Fibroblast of lung (primary cell): ENCODE measurements at places on chromosomes 4 and X. TPM values are rescaled to one million over a fixed set of nuclear protein-coding genes. Genes with fewer than 3 reads are reported as not detected.

The KCTD8 gene
- total RNA-seq: under 0.01 TPM in 1 of 2 replicates, not detected in the other

The ETDA gene
- not detected in 2 replicates for total RNA-seq

The CYSLTR1 gene
- 0.26 and 0.50 TPM in 2 replicates for total RNA-seq

The DOCK11 gene
- total RNA-seq: 30.8 and 40.1 TPM in 2 replicates

The REST gene
- 25.2 and 33.0 TPM in 2 replicates for total RNA-seq

The NLRP2B gene
- under 0.01 TPM in 1 of 2 replicates, not detected in the other for total RNA-seq

The MOB1B gene
- total RNA-seq: 11.3 and 17.5 TPM in 2 replicates

The EBP gene
- 30.8 and 93.5 TPM in 2 replicates for total RNA-seq

The SPACA5 gene
- not detected in 2 replicates for total RNA-seq

DNA sequence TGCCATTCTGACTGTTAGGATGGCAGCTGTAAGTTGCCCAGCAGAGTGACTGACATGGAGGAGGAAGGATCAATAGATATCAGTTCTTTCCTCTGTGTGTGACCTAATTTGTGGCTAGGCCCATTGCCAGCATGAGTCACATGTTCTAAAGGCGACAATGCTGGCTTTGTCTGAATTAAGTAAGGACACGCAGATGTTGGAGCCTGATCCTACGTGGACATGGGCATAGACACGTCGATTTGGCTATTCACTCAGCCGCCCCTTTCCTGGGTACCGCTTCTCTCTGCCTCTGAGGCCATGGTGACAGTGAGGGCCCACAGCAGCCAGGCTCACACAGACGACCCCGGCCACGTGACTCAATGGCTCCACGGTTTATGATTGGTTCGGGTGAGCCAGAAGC, 16.3 kb downstream of the PROM1 start:
- DNase-seq: no peak

GRCh38 chr4:114875630-114876029, 237.8 kb downstream of the NDST4 start:
- peak; percentile 37 for DNase-seq

DNA sequence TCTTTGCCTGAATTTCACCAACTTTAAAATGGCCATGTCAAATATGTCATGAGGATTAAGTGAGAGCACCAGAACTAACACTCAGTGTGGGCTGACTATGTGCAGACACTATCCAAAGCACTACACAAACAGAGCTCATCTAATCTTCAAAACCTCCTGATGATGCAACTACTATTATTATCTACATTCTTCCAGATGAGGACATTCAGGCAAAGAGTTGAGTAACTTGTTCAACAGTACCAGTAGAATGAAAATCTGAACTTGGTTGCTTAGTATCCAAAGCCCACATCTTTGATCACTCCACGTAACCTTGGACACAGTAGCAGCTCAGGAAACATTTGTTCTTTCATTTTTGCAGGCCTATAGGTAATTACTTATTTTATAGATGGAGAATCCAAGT, 90.1 kb downstream of the ATP8A1 start:
- DNase-seq: no peak

DNA sequence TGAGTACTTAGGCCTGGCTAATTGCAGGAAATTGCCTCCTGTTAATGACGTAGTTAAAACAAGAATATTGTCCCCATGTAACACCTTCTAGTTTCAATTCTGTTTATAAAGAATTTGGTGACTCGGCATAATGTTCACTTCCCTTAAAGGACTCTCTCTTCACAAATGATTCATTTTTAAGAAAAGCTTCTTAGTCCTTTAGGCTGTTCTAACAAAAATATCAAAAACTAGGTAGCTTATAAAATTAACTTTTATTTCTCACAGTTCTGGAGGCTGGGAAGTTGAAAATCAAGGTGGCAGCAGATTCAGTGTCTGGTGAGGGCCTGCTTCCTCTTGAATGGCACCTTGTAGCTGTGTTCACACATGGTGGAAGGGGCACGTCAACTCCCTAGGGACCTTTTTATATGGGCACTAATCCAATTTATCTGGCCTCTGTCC, 23.8 kb downstream of the COL25A1 start:
- DNase-seq: no peak

- peak; percentile 75 for DNase-seq
Measured at GRCh38 chrX:108122748-108123147, 31.2 kb downstream of the ATG4A start.

GRCh38 chrX:19689170-19689779, 174.0 kb upstream of the MAP3K15 start:
- DNase-seq: no peak

DNA sequence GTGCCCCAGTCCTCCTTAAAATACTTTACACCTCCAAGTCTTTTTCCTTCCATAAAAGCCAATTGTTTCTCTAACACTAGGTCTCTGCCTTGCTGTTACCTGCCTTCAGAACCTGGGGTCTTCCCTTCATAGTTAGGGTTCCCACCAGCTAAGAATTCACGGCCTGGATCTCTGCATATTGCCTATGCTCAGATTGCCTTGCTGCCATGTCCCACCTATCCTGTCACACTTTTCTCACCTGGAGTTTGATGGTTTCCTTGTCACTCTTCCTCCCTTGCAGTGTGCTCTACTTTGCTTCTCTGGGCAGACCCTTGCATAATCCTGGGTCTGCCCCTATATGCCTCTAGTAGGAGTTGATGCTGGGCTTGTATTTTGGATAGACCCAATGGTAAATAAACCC, 36.6 kb upstream of the TMPRSS11E start:
- no peak for DNase-seq

DNA sequence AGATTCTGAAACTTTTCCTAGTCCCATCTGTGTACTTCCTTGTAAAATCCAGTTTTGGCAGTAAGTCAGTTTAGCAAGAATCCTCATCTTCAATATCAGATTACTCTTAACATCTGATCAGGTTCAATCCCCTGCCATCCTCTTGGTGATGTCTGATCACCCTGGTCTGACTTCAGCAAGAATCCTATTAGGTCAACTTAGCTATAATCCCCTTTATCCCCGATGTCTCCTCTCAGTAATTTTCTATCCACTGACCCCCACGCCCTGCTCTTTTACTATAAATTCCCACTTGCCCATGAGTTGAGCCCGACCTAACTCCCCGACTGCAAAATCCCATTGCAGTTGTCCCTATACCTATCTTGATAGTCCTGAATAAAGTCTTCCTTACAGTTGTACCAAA, 57.9 kb upstream of the PRSS48 start:
- no peak for DNase-seq

DNA sequence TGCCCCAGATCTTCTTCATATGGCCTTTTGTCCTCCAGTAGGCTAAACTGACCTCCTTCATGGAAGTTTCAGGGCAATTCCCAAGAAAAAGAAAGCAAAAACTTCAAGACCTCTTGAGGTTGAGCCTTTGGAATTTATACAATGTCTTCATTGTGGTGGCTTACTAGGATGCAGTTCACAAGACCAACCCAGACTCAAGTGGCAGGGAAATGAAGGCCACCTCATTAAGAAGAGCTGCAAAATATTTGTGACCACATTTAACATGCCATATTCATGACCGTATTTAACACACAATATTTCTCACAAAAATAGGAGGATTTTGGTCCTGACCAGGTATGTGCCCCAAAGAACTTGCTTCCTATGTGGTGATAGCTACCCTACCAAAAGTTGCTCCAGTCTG, 605.5 kb upstream of the PITX2 start:
- peak; percentile 71 for DNase-seq

GRCh38 chr4:123304151-123304964, 92.2 kb upstream of the SPRY1 start:
- DNase-seq: peak; percentile 11

- DNase-seq: no peak
Measured at GRCh38 chr4:89535251-89535650, 227.7 kb upstream of the GPRIN3 start.

- no peak for DNase-seq
Measured at GRCh38 chrX:12488220-12488619, 303.0 kb upstream of the PRPS2 start.

DNA sequence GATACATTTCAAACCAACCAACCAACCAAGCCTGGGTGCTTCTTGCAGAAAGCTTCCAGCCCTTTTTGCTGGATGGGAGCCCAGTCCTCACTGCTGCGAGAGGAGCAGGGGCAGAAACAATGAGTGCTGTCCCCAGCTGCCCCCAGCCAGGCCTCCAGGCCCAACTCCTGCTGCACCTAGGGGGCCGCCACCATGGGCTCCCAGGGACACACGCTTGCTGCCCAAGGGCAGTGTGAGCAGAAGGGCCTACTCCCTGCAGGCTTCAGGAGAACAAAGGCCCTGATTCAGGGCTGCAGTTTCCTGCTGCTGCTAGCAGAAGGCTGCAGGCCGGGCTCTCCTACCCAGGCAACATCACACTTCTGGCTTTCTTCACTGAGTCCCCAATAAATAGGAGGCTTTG, 37.7 kb upstream of the ENPP6 start:
- DNase-seq: no peak

DNA sequence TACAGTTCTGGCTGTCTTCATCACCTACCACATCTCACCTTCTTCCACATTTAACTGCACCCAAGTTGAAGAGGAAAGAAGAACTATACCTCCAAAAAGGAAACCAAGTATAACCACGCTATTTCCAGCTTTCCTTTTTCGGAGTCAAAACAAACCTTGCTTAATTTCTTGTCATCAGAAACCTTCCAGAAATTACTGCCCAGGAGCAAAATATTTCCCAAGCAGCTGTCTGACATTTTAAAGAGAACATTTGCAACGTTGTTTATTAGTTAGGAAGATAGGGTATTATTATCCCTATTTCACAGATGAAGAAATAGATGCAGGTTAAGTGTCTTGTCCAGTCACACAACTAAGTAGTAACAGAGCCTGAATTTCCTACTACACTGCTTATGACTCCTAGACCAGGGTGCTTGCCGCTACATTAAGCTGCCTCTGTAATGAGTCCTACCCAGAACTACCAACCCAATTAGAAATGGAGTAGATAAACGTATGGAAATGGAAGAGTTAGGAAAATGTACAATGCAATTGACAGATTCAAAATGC, 2.2 kb upstream of the ACSL4 start:
- DNase-seq: no peak

GRCh38 chrX:41580423-41581064, 108.2 kb upstream of the GPR34 start:
- DNase-seq: no peak

- DNase-seq: no peak
Measured at GRCh38 chr4:162935214-162935613, 231.5 kb downstream of the NAF1 start.

DNA sequence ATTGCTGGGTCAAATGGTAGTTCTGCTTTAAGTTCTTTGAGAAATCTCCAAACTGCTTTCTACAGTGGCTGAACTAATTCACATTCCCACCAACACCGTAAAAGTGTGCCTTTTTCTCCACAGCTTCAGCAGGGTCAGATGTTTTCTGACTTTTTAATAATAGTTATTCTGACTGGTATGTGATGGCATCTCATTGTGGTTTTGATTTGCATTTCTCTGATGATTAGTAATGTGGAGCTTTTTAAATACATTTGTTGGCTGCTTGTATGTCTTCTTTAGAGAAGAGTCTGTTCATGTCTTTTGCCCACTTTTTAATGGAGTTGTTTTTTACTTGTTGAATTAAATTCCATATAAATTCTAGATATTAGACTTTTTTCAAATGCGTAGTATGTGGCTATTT, 257.5 kb upstream of the ANKRD50 start:
- peak; percentile 84 for DNase-seq

DNA sequence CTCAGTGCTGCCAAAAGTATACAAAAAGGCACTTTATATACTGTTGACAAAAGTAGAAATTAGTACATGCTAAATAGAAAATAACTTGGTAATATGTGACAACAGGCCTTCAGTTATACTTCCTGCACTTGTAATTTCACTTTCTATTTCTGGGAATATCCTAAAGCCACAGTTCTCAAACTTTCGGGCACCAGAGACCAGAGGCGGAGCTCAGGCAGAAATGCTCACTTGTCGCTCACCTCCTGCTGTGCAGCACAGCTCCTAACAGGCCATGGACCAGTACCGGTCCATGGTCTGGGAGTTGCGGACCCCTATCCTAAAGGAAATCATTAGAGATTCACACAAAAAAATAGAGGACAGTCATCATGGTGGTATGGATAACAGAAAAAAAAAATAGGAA, 25.7 kb downstream of the ACSL4 start:
- no peak for DNase-seq

- no peak for DNase-seq
Measured at GRCh38 chr4:84291969-84292368, 207.1 kb downstream of the NKX6-1 start.
